Mesenteric fat pad (tissue), 1 donor: ENCODE measurements at places on chromosomes 6 and 20. TPM values are rescaled to one million over a fixed set of nuclear protein-coding genes. Genes with fewer than 3 reads are reported as not detected.

DNA sequence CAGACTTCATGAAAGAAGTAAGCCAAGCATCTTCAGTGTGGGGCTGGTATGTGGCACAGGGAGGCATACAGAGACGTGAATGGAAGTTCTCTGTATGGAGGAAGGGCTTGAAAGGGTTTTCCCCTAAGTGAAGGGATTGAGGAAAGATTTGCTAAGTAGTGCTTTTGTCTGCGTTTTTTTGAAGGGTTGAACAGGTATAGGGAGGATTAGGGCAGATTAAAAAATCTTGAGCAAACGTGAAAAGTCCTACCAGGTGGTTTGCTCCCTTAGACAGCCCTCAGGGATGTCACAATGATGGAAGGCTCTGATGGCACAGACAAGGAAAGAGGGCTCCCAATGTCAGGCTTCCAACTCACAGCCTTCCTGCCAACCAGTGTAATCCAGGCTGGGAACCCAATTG, 181.7 kb upstream of the TAB2 start:
- no peak for DNase-seq

GRCh38 chr6:133802861-133803260, 86.1 kb upstream of the TCF21 start:
- no peak for DNase-seq

DNA sequence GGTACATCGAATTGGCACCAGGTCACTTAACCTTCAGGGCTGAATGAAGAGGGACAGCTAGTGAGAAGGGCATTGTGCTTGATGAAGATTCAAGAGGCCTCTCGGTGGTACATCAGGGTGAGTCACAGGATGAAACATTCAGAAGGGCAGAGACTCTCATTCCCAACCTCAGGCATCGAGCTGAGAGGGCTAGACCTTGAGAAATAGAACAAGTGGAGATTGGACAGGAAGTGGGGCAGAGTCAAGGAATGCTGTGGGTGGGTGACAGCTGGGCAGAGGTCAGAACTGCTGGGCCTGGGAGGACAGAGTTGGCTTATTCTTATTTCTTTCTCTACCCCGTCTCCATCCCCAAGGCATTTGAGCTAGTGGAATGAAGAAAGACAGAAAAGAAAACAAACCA, 126.0 kb downstream of the SCML4 start:
- no peak for DNase-seq

DNA sequence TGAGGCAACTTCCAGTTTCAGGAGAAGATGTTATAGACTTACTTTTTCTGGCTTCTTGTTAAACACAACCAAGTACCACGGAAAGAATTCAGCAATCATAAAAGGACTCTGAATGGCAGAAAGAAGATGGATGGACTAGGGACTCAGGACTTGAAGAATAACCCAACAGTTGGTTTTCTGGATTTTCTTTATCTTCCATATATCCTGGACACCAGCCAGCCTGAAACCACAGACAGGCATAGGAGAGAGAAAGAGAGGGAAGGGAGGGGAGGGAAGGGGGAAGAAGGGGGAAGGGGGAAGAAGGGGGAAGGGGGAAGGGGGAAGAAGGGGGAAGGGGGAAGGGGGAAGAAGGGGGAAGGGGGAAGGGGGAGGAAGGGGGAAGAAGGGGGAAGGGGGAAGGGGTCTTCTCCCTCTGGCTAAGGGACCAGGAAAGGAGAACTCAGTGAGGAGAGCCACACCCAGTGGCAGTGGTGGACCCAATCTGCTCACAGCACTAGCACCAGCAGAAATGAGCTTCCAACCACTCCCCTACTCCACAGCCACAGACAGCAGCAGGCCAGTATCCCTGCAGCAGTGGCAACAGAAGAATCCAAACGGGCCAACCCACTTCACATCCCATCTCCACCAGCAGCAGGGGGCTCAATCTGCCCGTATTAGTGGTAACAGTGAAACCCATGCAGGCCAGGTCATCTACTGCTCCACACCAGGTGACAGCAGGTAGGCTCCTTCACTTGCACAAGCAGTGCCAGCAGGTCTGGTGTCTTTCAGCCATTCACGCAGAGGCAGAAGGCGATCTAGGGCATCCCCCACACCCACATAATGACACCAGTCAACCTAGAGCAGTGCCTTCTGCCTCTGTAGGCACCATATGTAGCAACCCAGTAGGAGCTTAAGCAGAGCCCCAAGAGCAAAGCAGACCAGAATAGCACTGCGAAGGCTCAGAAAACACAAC, 78.6 kb downstream of the TRMT6 start:
- DNase-seq, result no peak

DNA sequence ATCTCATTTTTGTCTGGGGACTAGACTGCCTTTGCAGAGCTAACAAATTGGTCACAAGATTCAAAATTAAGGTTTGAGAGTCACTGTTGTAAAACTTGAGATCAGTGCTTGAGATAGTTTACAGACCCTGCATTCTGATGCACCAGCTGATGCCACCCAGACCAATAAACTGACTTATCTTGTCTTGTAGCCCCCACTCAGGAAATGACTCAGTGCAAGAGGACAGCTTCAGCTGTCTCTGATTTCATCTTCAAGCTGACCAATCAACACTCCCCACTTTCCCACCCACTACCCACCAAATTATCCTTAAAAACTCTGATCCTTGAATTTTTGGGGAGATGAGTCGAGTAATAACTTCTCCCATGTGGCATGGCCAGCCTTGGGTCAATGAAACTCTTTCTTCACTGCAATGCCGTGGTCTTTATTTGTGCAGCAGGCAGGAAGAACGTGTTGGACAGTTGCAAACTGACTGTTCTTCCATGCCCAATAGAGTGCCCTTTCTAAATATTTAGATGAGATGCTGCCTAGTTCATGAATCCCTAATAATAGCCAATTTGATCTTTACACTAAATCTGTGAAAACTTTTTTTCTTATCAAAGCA, 48.3 kb upstream of the PROKR2 start:
- no peak for DNase-seq

- DNase-seq, result no peak
These were observed 97.8 kb downstream of the ANKS1A start for GRCh38 chr6:34986845-34987246.

GRCh38 chr20:19603376-19603750, 154.7 kb upstream of the RIN2 start:
- DNase-seq, result no peak

DNA sequence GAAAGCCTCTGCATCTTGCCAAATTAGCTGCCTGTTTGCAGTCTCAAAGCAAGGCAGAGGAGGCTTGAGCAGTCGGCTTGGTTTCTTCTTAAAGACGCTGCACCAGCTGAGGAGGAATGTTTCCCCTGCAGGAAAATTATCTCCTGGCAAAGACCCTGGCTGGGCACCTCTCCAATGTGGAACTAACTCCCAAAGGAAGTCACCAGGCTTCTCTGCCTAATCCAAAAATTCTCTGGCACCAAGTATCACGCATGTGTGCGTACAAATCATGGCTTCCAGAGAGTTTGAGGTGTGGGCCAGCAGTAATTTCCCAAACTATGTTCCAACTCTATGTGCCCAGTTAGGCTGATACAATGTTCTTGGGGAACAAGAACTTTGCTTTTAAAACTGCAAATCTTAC, 176.2 kb downstream of the KIF16B start:
- DNase-seq, result no peak

GRCh38 chr20:32681175-32682084, 7.7 kb upstream of the C20orf203 start:
- DNase-seq, result no peak

- no peak for DNase-seq
These were observed 74.7 kb upstream of the NOX3 start for GRCh38 chr6:155530219-155530834.

DNA sequence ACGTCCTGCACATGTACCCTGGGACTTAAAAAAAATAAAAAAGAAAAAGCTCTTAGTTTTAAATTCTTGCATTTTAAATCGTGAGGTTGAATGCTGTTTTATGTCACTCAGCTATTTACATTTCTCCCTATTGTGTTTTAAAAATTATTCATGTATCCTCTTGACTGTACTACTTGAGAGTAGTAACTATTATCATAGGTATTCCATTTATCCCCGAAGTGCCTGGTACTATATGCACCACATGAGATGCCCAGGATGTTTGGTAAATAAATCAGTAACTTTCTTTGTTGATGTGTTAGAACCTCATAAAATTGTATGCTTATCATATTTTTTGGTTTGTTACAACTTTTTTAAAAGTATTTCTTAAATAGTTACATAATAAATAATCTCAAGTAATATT, 18.4 kb downstream of the MAP3K4 start:
- no peak for DNase-seq

DNA sequence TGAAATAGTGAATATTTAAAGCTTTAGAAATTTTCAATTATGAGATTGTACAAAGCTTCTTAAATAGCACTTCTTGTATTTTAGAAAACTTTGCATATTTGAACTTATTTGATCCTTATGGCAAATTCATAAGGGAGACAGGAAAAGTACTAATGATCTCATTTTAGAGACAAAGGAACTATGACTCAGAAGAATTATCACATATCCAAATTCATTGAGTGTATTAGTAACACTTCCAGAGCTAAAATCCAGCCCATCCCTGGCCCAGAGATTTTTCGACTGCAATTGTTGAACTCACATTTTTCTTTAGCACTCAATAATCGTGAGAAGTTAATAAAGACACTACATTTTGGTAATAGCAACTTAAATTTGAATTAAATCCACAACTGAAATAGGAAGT, 704.3 kb downstream of the EPM2A start:
- no peak for DNase-seq

DNA sequence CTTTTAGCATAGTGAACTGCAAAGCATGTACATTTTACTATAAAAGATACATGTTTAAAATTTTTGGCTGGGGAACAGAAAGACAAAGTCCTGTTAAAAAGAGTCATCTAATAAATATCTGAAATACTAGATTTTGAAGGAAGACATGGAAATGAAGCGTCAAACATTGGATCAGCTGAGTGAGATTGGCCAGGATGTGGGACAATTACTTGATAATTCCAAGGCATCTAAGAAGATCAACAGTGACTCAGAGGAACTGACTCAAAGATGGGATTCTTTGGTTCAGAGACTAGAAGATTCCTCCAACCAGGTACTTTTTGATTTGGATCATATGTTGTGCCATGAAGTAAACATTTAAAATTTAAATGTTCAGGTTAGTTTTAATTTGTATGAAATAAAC, 162.3 kb downstream of the UTRN start:
- DNase-seq, result no peak

GRCh38 chr6:72416744-72417465, 205.0 kb upstream of the KCNQ5 start:
- no peak for DNase-seq

DNA sequence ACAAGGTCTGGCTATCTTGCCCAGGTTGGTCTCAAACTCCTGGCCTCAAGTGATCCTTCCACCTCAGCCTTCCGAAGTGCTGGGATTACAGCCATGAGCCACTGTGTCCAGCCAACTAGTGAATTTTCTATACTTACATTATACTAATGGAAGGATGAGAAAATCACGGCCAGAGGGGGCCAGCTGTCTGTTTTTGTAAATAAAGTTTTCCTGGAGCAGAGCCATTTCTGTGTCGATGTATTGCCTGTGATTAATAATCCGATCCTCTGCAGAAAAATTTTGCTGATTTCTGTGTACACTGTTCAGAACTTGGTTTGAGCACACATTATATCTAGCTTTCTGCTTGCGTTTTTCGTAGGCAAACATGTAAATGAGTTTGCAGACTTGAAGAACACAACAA, 28.8 kb downstream of the PTPRT start:
- DNase-seq, result no peak

- DNase-seq, result no peak
These were observed 268.4 kb downstream of the ADGRG6 start for GRCh38 chr6:142570221-142570671.

DNA sequence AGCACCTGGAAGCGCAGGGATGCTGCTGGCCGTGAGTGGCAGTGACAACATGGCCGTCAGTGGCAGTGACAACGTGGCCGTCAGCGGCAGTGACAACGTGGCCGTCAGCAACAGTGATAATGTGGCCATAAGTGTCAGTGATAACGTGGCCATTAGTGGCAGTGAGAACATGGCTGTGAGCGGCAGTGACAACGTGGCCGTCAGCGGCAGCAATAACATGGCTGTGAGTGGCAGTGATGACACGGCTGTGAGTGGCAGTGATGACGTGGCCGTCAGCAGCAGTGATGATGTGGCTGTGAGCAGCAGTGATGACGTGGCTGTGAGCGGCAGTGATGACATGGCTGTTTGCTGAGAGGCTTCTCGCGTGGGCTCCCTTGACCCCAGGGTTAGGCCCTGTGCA, 169.8 kb downstream of the ERMARD start:
- no peak for DNase-seq

GRCh38 chr20:10635476-10636208, 38.2 kb downstream of the JAG1 start:
- no peak for DNase-seq

DNA sequence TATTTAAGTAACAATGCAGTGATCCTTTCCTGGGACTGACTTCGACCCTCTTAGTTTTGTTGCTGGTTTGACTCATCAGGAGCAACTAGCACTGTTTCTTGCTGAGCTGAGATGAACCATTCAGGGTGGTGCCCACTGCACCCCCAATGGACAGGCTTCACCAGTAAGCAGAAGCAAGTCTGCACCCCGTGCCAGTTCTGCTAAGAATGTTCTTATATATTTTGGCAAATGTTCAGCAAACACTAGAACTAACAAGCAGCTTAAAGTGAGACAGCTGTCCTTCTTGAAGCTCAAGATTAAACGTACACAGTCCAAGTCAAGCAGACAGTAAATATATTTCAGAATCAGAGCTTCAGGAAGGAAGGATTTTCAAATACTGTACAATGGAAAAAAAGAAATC, 561.3 kb upstream of the CDH4 start:
- DNase-seq, result no peak

GRCh38 chr6:112321941-112322424, 25.1 kb upstream of the RFPL4B start:
- DNase-seq, result no peak

The FAM83C gene
- total RNA-seq, result not detected

The CDH4 gene
- not detected for total RNA-seq

The DEFB124 gene
- 1.7 TPM for total RNA-seq

The UST gene
- 5.2 TPM for total RNA-seq

The COL11A2 gene
- 0.67 TPM for total RNA-seq

The BMP5 gene
- total RNA-seq, result not detected

The TUBB1 gene
- 0.51 TPM for total RNA-seq

The BNIP5 gene
- not detected for total RNA-seq

The SLC22A2 gene
- not detected for total RNA-seq

The ZFP64 gene
- total RNA-seq, result 11.2 TPM

The ETV7 gene
- 0.29 TPM for total RNA-seq
